ENCODE measurements at places on chromosomes 7 and 10.
A peak's percentile ranks its signal among the peaks of the same experiment; 100 is the strongest.

GRCh38 chr10:36880898-36881297 is 244.5 kb upstream of the ANKRD30A start:
- DNase-seq, result peak; percentile 8

DNA sequence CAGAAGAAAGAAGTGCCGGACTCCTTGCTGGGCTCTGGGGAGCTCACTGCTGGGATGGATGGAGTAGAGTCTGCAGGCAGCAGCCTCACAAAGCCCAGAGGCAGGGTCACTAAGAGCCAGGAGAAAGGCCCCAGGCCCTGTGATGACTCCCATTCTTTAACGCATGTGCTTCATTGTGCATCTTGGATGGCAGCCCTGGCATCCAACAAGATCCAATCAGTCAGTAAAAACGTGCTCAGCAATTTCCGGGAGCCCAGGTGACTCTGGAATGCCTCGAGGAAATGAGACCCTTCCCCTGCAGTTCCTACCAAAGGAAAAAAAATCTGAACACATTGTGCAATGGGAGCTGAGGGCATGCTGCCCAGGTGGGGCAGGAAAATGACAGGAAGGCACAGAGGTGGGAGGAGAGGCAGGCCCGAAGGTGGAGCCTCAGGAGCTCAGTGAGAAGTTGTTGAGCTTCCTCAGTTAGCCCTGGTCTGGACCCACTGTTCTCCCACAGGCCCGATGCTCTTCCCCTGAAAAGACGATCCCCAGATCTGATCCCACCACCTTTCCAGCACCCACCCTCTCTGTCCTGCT is 60.7 kb upstream of the TMEM72 start:
- no peak for DNase-seq

- no peak for DNase-seq
These were observed 102.6 kb downstream of the TPST1 start for GRCh38 chr7:66307591-66308215.

- DNase-seq, result no peak
These were observed 80.4 kb downstream of the VIPR2 start for GRCh38 chr7:159064121-159064815.

DNA sequence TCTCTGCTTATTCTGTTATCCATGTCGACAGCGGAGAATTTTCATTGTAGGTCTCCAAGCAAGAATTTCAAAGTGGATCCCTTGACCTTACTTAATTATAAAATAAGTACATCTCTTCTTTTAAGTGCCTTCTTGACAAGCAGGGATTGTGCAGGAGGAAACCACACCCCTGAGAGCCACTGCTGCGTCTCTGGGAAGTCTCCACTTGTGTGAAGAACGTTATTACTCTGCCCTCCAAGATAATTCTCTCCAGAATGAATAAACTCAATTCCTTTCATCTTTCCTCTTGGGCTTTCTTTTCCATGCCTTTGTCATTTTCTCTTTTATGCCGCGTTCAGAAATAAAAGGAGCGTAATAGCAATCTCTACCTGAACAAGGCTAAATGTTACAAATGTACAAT is 1030.9 kb upstream of the LRRTM3 start:
- DNase-seq, result no peak

GRCh38 chr10:127612-128432 is 7.4 kb upstream of the ZMYND11 start:
- no peak for DNase-seq

DNA sequence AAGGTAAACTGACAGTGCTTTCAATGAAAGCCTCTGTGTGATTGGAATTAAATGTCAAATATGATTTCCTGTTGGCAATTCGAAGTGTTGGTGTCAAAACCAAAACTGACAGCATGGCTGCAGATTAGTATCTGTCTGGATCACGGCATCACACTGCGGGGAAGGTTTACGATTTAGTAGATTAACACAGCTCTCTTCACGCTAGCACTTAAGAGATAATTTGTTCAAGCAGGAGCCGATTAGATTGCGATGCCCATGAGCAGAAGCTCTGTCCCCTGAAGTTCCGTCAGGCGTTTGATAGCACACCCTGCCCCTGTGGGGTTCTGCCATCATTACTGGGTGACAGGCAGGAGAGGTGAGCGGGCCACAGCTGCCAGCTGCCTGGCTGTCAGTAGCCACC is 279.5 kb upstream of the AUTS2 start:
- DNase-seq, result no peak

- DNase-seq, result no peak
These were observed 260.1 kb downstream of the CREB5 start for GRCh38 chr7:28672397-28672797.

GRCh38 chr7:141679014-141679413 is 23.0 kb downstream of the DENND11 start:
- DNase-seq, result no peak

- no peak for DNase-seq
These were observed 24.0 kb downstream of the MEOX2 start for GRCh38 chr7:15662451-15662850.
